NCI-H1105 (cell line): ENCODE measurements at places on chromosomes 5 and 9.

- DNase-seq: no peak
Measured at GRCh38 chr9:108861464-108861863, 602 bp upstream of the ACTL7A start.

DNA sequence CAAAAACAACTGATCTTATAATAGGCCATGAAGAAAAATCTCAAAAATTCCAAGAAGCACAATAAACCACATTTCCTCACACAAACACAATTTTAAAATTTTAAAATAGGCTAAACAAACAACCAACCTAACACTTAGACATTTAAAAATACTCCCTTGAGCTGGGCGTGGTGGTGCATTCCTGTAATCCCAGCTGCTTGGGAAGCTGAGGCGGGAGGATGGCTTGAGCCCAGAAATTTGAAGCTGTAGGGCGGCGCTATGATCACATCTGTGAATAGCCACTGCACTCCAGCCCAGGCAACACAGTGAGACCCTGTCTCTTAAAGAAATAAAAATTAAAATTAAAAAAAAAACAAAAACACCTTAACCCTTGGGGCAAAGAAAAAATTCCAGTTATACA lies 36.9 kb upstream of the TESK1 start:
- DNase-seq: no peak

- DNase-seq: no peak
Measured at GRCh38 chr5:111223101-111223786, 940 bp upstream of the CAMK4 start.

- DNase-seq: no peak
Measured at GRCh38 chr9:85283421-85283820, 458.3 kb downstream of the AGTPBP1 start.

DNA sequence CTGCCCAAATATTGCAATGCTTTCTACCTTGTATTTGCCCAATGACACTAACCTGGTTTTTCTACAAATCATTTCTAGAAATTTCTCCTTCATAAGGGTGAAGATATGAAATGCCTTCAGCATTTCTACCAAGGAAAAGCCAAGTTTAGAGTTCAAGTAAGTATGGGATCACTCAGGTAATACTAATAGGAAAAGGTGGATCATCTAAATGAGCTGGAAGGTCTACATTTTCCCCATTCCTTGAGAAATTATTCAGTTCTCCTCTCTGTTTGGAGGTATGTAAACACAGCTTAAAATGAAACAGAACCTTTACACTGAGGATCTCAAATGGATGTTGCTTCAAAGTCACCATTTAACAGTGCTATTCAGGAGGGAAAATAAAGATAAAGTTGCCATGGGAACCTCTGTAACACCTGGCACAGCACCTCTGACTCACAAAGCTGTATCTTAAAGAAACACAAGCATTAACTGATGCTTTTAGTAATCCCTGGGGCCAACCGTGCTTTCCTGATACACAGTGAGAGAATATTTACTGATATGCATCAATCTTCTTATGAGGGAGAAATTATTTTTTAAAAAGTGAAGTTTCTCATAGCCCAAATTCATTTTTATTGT lies 161.3 kb downstream of the DRD1 start:
- no peak for DNase-seq

- DNase-seq: no peak
Measured at GRCh38 chr5:56683733-56684132, 131.6 kb upstream of the MAP3K1 start.

GRCh38 chr5:97914483-97914882 lies 731.4 kb upstream of the RIOK2 start:
- DNase-seq: no peak

DNA sequence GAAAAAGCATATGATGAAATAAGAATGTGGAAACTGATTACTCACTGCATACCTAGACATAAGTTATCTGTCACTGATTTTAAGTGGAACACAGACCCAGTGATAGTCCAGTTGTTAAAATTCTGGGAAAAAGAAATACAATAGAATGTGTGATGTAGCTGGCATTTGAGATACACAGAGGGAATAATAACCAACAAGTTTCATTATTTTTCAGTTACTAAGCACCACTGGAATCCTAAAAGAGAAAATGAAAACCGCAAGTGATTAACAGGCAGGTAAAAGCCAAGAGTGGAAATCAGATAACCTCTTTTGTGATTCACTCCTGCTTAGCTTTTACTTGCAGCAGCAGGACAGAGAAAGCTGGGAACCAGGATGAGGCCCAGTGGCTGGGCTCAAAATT lies 994.0 kb upstream of the SEMA6A start:
- no peak for DNase-seq

DNA sequence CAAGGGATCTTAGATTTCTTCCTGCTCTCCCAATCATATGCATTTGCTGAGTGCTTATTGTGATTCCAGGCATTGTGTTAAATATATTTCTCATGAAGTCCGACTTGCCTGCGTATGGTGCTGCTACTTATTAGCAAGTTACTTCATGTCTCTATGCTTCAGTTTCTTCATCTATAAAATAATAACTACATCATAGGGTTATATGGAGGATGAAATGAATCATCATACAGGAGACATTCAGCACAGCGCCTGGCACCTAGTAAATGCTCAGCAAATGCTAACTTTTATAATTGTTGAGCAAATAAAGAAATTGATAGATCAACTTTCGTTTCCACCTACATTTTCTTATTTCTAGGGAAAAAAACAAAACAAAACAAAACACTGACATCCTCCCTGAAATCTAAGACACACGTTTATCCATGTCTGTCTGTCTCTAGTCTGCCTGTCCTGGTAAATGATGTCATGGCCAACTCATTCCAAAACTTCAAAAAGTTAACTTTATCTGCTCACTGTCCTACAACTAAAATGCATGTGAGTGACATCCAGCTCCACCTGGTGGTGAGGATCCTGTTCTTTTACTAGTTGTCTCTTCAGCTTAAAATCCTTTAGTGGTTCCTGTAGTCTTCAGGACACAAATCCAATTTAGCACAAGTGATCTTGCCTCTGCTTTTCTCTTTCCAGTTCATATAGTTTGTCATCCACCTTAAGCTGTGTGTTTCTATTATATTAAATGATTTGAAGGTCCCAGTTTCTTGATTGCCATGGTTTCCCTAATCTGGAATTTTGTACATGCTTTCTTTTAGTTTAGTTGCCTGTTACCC lies 27.7 kb downstream of the PPP3R2 start:
- no peak for DNase-seq

DNA sequence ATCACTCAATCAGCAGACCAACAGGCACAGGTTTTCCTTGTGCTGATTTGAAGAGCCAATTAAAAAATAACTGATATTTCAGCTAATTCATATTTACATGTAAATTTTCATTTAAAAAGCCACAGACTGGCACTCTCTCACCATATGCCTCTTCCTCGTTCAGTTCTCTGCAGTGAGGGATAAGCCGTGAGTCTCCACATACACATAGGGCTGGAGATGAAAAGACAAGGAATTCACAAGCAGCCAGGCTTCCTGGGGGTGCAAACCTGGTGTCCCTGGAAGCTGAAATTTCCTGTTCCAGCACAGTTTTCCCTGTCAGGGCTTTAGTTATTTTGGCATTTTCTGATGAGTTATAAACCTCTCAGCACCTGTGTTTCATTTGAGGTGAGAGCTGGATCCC lies 323.9 kb upstream of the PANK3 start:
- no peak for DNase-seq

GRCh38 chr9:129637673-129638439 lies 4.1 kb downstream of the ASB6 start:
- DNase-seq: no peak

GRCh38 chr5:106894964-106895363 lies 775.8 kb downstream of the EFNA5 start:
- no peak for DNase-seq

GRCh38 chr9:99827244-99827643 lies 5.6 kb downstream of the NR4A3 start:
- DNase-seq: no peak

DNA sequence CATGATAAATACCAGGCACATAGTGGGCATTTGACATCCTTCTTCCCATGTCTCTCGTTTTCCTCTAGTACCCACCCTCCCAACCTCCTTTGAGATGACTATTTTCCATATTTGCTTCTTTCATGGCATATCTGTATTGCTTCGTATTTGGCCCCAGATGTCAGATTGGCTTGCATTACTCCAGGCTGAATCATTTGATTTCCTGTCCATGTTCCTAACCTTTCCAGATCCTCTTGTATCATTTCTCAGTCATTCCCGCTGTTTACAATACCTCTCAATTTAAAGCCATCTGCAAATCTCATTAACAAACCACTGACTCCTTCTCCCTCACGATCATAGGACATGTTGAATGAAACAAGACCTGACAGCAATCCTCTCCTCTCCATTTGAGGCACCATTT lies 19.9 kb downstream of the MTX3 start:
- DNase-seq: no peak

- no peak for DNase-seq
Measured at GRCh38 chr5:75051217-75051751, 1.1 kb downstream of the GCNT4 start.

DNA sequence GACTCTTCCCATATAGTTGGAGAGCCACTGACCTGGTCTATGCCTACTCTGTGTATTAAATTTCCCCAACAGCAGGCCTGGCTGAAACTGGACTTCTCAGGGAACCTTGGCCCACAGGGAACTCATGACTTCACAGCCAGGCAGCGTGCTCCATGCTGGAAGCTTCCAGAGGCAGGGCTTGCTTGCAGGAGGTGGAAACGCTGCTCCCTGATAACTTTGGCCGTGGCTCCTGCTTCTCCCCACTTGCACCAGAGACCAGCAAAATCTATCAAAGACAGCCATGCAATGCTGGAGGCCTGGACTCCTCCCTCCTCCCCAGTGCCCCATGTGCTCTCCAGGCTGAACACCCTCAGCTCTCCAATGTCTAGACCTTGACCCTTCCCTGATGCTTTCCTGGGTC lies 137.1 kb downstream of the GABBR2 start:
- no peak for DNase-seq

DNA sequence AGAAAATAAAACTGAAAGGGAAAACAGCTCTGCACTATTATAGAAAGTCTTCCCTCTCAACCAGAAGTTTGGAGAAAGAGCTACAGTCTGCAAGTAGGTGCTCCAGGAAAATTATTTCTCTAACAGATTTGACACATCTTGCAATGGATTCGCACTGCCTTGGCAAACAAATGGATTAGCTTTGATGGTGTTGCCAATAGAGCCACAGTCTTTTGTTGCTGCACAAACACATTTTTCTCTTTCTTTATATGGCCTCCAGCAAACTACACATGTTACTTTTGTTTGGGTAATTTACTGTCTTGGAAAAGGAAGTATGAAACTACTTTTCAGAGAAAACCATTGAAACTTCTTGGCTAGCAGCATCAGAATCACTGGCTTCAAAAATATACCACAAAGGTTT lies 523.1 kb downstream of the EFNA5 start:
- no peak for DNase-seq

- DNase-seq: no peak
Measured at GRCh38 chr9:37429441-37430285, 7.2 kb downstream of the GRHPR start.

- no peak for DNase-seq
Measured at GRCh38 chr5:9226016-9226536, 319.8 kb downstream of the SEMA5A start.
